ENCODE measurements at places on chromosomes 7 and 10.

DNA sequence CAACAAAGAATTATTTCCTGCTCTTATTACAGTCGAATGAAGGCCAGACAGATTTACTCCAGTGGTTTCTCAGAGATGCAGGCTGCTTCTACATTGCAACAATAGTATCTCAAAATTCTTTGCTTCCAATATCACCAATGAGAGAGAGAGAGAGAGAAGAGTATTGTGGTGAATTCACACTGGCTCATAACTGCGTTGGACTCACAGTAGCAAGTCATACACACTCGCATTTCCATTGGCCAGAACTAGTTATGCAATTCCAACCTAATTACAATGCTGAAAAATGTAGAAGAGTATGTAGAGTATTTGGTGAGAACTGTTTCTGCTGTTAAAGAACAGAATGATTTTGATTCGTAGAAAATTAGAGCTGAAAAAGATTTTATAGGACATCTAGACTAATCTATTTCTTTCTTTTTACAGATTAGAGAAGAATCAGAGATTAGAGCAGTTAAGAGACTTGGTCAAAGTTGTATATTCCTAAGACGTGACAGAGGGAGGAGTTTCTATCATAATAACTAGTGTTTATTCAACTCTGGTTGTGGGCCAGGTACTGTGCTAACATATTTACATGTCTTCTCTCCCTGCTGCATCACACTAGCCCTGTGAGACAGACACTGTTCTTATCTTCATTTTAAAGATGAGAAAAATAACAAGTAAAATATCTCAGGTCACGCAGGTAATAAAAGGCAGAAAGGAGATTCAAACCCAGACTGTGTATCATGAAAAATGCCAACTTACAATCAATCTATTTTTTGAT, 34.6 kb upstream of the PDK4 start:
- no peak for DNase-seq

DNA sequence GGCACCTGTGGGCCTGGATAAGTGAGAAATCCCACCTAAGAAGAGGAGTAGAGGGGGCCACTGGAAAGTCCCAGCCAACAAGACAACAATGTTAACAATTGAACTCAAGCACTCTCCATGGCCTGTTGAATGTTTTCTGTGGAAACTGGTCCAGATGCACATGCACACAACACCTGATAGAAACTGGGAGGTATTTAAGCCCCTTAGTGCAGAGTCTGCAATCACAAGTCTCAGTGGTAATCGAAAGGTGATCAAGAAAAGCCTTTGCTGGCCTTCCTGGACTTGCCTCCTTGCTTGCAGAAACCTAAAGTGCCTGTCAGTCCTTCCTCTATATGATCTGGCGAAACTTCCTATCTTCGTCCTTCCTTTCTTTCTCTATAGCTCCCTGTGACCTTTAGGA, 30.6 kb upstream of the HNRNPH3 start:
- DNase-seq, result no peak

DNA sequence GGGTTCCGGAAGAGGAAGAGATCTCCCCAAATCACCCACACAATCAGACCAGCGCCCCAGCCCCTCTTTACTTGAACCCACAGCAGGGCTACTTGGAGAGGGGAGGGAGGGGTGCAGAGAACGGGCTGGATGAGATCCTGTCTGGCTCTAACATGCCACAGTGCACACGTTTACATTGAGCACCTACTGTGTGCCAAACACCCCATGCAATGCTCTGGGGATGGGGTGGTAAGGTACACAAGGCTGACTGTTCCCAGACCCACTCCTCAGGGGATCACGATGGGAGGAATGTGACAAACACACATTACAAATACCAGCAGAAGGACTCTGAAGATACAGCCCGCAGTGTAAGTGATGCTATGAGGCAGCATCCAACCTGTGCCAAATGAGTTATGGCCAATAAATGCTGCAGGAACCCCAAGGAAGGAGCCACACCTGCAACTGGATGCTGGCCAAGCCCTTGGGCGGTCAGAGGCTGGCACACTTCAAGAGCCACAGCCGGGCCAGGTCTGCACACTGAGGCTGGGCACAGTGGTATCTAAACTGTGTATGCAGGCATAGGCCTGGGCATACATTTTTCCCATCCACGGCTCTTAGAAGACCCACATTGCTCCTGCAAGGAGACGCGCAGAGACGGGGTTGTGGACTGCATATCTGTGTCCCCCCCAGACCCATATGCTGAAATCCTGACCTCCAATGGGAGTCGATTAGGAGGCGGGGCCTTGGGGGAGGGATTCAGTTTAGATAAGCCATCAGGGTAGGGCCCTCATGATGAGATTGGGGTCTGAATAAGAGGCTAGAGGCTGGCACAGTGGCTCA, 6.4 kb downstream of the SPOCK2 start:
- no peak for DNase-seq

- DNase-seq, result no peak
Observed at GRCh38 chr7:25820432-25821040, 331.5 kb upstream of the NFE2L3 start.

DNA sequence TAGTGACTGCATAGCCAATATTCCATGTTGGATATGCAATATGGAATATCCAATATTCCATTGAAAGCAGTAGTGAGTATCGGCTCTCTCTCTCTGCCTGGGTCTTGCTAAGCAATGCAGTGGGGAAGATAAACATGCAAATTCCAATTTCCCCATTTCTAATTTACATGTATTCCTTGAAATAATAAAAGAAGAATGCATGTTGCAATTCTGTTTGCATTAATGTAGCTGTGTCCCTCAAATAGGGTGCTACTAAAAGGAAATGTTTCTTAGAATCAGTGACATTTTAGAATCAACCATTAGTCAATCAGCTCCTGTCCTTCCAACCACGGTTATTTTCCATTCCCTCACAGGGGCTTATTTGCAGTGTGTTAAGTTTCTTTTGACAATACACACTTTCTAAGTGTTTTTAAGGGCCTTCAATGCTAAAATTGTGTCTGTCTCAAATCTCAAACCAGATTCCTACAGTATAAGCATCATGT, 46.7 kb downstream of the AFAP1L2 start:
- no peak for DNase-seq

- no peak for DNase-seq
Observed at GRCh38 chr7:26670290-26670689, 194.1 kb downstream of the SKAP2 start.

- DNase-seq, result no peak
Observed at GRCh38 chr7:146781352-146782116, 664.9 kb downstream of the CNTNAP2 start.

GRCh38 chr10:63197344-63198092, 64.4 kb downstream of the NRBF2 start:
- no peak for DNase-seq

DNA sequence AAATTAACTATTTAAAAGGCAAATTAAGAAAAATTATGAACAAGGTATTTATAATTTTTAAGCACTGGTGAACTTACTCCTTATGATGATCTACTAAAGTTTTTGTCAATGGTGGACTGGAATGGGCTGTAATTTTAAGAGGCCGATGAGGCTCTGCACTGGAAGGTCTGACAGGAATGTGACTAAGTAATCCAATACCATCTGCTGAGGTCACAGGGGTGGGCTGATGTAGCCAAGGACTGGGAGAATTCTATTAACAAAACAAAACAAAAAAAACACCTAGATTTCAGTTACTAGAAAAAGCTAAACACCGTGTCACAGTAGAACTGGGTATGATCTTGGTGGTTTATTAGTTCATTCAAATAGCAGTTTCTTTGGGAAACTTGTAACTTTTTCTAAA, 75.9 kb downstream of the NRBF2 start:
- DNase-seq, result no peak

GRCh38 chr7:44313621-44314031, 11.8 kb downstream of the CAMK2B start:
- no peak for DNase-seq

DNA sequence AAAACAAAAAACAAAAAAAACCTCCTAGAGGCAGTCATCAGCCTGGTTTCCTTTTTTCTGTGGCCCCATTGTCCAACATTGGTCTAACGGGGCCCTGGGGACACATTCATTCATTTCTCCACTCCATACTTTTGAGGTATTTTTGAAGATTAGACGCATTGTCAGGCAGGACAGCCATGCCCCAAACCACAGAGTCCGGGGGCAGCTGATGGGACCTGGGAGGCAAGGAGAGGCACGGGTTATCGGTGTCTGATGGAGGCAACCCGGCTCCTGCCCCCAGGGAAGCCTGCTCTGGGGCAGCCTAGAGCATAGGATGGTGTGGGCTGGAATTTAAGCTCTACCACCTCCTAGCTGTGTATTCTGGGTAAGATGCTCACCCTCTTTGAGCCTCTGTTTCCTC, 6.5 kb upstream of the RABGEF1 start:
- DNase-seq, result no peak

DNA sequence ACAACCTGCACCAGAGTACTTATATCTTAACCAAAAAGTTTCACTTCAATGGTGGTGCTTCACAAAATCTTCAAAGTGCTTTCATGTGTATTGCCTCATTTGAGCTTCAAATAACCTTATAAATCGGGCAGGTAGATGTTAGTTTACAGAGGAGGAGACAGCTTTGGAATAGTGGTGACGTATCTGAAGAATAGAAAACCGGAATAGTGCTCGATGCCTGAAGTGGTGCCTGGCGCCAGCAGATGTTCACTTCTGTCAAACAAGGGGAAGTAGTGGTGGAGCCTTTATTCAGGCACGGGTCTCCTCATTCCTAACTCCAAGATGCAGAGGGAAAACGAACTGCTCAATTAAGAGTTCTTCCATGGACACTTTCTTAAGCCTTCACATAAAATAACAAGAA, 58.1 kb downstream of the NHLRC2 start:
- no peak for DNase-seq

- DNase-seq, result no peak
Observed at GRCh38 chr7:73847941-73848723, 5.8 kb upstream of the METTL27 start.

DNA sequence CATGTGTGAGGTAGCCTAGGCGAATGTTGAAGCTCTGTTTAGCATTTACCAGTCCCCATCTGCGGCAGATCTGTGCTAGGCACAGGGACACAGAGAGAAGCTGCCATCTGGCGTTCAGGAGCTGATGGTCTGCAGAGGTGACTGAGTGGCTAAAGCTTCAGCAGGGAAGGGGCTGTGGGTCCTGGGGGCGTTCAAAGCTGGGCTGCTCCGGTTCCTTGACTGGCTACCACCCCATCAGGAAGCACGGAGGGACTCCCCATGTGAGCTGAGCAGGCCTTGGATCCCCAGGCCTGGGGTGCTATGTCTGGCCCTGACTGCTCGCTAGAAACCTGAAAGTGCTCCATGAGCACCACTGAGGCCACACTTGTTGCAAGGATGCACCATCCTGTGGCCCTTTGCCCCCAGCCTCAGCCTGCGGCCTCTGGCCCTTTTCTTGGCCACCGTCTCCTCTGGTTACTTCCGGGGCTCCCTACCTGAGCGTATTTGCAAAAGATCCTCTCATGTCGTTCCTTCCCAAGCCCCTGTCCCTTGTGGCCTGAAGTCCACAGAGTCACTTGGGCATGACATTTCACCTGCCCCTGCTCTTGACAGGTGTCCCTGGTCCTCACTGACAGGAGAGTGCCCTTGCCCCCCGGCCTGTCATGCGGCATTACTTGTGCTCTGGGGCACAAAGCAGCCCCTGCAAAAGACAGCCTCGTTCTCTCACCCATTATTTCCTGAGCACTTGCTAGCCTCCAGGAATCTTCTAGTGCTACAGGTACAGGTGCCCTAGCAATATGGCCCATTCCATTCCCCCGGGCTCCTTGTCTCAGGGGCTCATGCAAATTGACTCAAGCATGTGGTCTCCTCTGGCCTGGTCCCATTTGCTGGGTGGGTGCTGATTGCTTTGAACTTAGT, 108.1 kb downstream of the GLRX3 start:
- DNase-seq, result no peak

GRCh38 chr10:99888622-99889021, 106.2 kb downstream of the ABCC2 start:
- DNase-seq, result no peak

- DNase-seq, result no peak
Observed at GRCh38 chr10:30897048-30897447, 134.6 kb downstream of the ZNF438 start.

- DNase-seq, result no peak
Observed at GRCh38 chr10:72730479-72730878, 38.5 kb downstream of the MCU start.

DNA sequence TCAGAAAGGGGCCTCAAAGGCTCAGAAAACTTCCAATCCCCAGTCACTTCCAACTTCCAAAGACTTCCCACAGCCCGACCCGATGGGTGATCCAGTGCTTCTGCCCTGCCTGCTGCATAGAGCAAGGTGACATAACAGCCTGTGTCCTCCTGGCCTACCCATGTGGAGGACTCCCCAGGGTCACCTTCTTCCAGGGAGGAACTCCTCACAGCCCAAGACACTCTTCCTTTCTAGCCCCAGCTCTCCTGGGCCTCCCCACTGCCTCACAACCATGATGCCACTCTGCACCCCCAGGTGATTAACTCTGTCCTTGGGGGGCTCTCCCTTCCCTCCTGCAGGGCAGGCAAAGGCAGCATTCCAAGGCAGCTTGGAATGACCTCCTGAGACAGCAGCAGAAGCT, 158.4 kb upstream of the PDE1C start:
- DNase-seq, result no peak

DNA sequence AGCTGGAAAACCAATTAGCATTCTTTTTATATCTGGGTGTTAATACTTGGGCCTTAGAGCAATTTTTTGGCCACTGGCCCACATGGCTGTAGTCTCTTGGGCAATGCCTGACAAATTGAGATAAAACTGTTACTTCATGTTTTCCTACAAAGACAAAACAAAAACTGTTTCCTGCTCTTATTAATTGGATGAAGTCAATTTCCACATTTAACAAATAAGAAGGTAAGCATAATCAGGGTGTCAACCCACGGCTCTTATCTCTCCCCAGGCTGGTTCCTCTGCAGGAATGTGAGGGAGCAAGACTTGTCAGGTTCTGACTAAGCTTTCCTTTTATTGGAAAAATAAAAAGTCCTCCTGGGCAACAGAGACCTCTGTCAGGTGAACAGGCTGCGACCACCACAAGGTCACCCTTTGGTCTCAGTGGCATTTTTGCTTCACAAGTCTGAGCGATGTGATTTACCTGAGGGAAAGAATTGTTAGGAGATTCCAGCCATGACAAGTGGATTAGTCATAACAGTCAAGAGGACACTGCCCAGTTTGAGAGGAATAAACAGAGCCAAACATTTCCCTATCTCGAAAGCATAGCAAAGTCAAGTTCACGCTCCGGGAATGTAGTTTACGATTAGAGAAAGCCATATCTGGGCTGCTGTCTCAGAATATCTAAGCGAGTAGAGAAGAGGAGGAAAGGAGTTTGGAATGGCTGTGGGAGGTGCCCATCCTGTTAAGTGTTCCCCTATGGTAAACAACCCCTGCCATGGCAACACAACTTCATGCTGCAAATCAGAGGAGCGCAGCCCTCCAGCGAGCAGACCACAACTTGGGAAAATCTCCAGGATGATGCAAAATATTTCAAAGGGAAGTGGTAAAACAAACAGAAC, 144.4 kb downstream of the TES start:
- DNase-seq, result no peak

DNA sequence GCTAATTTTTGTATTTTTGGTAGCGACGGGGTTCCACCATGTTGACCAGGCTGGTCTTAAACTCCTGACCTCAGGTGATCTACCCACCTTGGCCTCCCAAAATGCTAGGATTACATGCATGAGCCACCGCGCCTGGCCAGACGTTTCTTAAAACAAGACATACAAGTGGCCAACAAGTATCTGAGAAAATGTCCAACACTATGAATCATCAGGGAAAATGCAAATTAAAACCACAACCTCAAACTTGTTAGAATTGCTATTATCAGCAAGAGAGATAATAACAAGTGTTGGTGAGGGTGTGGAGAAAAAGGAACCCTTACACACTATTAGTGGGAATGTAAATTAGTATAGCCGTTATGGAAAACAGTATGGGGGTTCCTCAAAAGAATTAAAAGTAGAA, 148.6 kb downstream of the SUGCT start:
- no peak for DNase-seq
